CD4-positive, alpha-beta memory T cell (primary cell): ENCODE measurements at places on chromosomes 3 and 15. TPM values are rescaled to one million over a fixed set of nuclear protein-coding genes. Genes with fewer than 3 reads are reported as not detected.
A peak's percentile ranks its signal among the peaks of the same experiment; 100 is the strongest.

GRCh38 chr3:112605285-112605684, 35.7 kb downstream of the CCDC80 start:
- no peaks in the 10 kb centered on the region for H3K27me3 ChIP-seq
- H3K27ac ChIP-seq = no peak overlapping the region
- no peak overlapping the region for H3K4me3 ChIP-seq
- H3K36me3 ChIP-seq = no peaks in the 10 kb centered on the region

DNA sequence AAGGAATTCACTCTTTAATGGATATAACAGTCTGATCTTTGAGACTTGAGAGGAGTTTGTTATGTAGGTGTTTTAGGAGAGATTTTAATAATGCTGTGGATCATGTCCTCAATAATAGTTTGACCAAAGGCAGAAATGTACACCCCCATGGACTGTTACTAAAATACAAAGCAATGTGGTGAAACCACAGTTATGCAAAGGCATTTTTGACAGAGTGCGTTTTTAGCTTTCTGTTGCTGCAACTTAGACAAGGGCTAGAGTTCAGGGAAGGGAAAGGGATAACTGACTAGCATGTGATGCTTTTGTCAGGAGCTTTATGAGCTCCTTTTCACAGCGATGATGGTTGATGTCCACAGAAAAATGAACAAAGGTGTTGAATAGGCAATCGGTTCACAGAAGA, 3.6 kb upstream of the STARD5 start:
- H3K4me3 ChIP-seq = no peak overlapping the region
- H3K27ac ChIP-seq = no peak overlapping the region
- H3K4me1 ChIP-seq = peaks cover 25% of the 10 kb centered on the region

GRCh38 chr3:53829605-53830004, 16.6 kb downstream of the CHDH start:
- no peaks in the 10 kb centered on the region for H3K4me1 ChIP-seq
- no peaks in the 10 kb centered on the region for H3K27me3 ChIP-seq
- no peak overlapping the region for H3K4me3 ChIP-seq
- DNase-seq = no peak
- no peak overlapping the region for H3K27ac ChIP-seq
- no peaks in the 10 kb centered on the region for H3K36me3 ChIP-seq

GRCh38 chr15:40357723-40358470, at the start of gene DISP2:
Gene DISP2 (plus strand): TSS chr15:40358219. CDS start chr15:40358322, 103 bp downstream.
- DNase-seq = peak; percentile 85
- peak within 1 kb of the TSS; percentile 29 for H3K4me3 ChIP-seq
- H3K27ac ChIP-seq = no peak within 1 kb of the TSS
- peaks cover 13% of the 10 kb centered on the region for H3K4me1 ChIP-seq

The GOLGA6A gene
- total RNA-seq = 0.20 TPM
